ENCODE measurements at places on chromosomes 3 and 15. TPM values are rescaled to one million over a fixed set of nuclear protein-coding genes. Genes with fewer than 3 reads are reported as not detected.
A peak's percentile ranks its signal among the peaks of the same experiment; 100 is the strongest.

Gene SCAMP5
- total RNA-seq: 0.89 TPM

GRCh38 chr3:191966556-191966955 is 505.6 kb downstream of the PYDC2 start:
- H3K27ac ChIP-seq: no peak overlapping the region
- H3K4me3 ChIP-seq: no peak overlapping the region
- H3K27me3 ChIP-seq: no peaks in the 10 kb centered on the region
- no peaks in the 10 kb centered on the region for H3K36me3 ChIP-seq
- no peak for DNase-seq

GRCh38 chr3:32391643-32392535 is at the start of gene CMTM7:
CMTM7 (plus strand) TSS chr3:32391853; CDS start chr3:32391907, 54 bp downstream.
- H3K27ac ChIP-seq: peak within 1 kb of the TSS; percentile 97
- H3K36me3 ChIP-seq: peaks cover 29% of the 10 kb centered on the region
- H3K27me3 ChIP-seq: no peaks in the 10 kb centered on the region
- H3K4me1 ChIP-seq: peaks cover 45% of the 10 kb centered on the region
- peak; percentile 60 for DNase-seq
- peak within 1 kb of the TSS; percentile 97 for H3K4me3 ChIP-seq

- no peaks in the 10 kb centered on the region for H3K27me3 ChIP-seq
- H3K36me3 ChIP-seq: peaks cover 28% of the 10 kb centered on the region
These were observed 9.3 kb downstream of the GNAI2 start for GRCh38 chr3:50245251-50245745.

DNA sequence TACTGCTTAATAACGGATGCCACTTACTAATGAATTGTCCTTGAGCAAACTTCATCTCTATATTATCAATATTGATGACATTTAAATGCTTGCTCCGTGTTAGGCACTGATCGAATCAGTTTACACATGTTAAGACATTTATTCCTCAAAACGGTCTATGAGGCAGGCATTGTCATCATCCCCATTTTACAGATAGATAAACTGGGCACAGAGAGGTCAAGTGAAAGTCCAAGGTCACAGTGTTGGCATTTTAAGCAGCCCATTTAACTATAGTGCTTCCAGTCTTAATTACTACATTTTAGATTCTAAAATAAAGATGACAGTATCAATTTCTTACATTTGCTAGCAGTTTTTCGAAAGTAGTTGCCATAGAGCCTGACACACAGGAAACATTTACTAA is 966 bp upstream of the ABI3BP start:
- no peaks in the 10 kb centered on the region for H3K4me1 ChIP-seq
- H3K36me3 ChIP-seq: no peaks in the 10 kb centered on the region
- DNase-seq: no peak
- H3K27me3 ChIP-seq: peaks cover 10% of the 10 kb centered on the region

GRCh38 chr3:12734960-12735359 is 24.1 kb downstream of the TMEM40 start:
- no peak overlapping the region for H3K4me3 ChIP-seq
- no peaks in the 10 kb centered on the region for H3K4me1 ChIP-seq
- peaks cover 3% of the 10 kb centered on the region for H3K27me3 ChIP-seq
- no peaks in the 10 kb centered on the region for H3K36me3 ChIP-seq
- no peak overlapping the region for H3K27ac ChIP-seq
- DNase-seq: no peak

DNA sequence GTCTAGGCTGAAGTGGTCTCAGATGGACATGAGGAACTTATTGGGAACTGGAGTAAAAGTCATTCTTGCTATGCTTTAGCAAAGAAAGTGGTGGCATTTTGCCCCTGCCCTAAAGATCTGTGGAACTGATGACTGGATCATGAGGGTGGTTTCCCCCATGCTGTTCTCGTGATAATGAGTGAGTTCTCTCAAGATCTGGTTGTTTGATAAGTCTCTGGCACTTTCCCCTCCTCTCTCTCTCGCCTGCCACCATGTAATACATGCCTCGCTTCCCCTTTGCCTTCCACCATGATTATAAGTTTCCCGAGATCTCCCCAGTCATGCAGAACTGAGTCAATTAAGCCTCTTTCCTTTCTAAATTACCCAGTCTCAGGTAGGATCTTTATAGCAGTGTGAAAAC is 11.5 kb upstream of the MLF1 start:
- H3K4me3 ChIP-seq: no peak overlapping the region
- peaks cover 5% of the 10 kb centered on the region for H3K4me1 ChIP-seq
- DNase-seq: no peak
- no peaks in the 10 kb centered on the region for H3K27me3 ChIP-seq
- no peaks in the 10 kb centered on the region for H3K36me3 ChIP-seq
- H3K27ac ChIP-seq: no peak overlapping the region

DNA sequence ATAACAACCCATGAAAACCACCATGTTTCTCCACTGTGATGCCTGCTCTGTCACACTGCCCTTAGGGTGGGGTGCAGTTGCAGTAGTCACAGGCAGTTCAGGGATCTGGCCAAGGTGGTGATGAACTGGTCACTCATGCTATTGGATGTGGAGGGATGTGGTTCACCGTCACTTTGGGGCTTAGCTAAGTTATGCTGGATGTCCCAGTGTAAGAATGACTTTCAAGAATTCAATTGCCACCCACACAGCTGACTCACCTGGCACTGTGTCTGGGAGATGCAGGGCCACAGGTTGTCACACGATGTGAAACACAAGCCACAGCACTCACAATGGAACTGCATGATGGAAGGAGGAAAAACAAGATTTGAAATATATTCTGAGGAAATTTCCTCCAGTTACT is 146.1 kb upstream of the CTNNB1 start:
- H3K27me3 ChIP-seq: no peaks in the 10 kb centered on the region
- peaks cover 2% of the 10 kb centered on the region for H3K4me1 ChIP-seq
- no peak overlapping the region for H3K27ac ChIP-seq
- no peaks in the 10 kb centered on the region for H3K36me3 ChIP-seq

- no peak overlapping the region for H3K27ac ChIP-seq
- H3K4me3 ChIP-seq: no peak overlapping the region
- no peaks in the 10 kb centered on the region for H3K36me3 ChIP-seq
- peaks cover 6% of the 10 kb centered on the region for H3K27me3 ChIP-seq
These were observed 27.1 kb upstream of the LACTB start for GRCh38 chr15:63094495-63094931.

DNA sequence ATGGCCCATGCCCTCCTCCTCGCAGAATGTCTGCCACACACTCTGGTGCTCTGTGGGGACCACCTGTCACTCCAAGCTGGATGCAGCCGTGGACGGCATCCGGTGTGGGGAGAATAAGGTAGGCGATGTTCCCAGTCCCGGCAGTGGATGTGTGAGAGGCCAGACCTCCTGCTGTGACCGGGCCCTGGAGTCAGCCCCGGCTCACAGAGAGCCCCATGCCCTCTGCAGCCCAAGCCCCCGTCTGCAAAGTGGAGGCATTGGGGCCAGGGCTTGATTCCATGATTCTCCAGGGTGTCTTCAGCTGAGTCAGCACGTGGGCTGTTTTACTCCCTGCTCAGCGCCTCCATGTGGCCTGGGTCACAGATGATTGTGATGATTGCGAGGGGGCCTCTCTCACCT is 32.2 kb downstream of the GOLGA6L10 start:
- H3K4me1 ChIP-seq: no peaks in the 10 kb centered on the region
- H3K27me3 ChIP-seq: no peaks in the 10 kb centered on the region
- no peak overlapping the region for H3K27ac ChIP-seq

DNA sequence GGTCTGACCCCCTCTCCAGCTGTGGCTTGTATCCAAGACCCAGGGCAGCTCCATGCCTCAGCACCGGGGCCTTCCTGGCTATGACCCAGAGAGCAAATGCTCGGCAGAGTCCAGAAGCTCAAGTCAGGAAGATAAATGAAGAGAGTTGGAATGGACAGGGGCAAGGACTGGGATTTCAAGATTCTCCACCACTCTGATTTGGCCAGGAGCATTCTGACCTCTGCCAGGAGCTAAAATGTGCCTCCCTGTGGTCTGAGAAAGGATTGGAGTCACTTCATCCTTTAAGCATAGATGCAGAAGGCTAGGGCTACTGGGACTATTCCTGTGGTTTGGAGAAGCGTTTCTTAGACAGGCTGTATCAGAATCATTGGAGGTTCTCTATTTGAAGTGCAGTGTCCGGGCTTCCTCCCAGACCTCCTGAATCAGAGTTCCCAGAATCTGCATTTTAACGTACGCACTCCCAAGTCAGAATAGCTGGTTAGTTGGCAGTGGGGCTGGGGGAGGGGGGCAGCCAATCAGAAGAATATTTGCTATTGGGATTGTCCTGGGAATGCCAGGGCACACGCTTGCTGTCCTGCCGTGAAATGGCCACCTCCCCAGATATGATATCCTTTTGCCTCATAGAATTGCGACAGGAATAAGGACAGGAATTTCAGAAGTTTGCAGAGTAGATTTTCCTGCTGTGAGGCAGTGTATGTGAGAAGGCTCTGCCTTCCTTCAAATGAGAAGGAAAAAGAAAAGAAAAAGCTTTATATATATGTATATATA is 57.4 kb downstream of the HRH1 start:
- no peaks in the 10 kb centered on the region for H3K36me3 ChIP-seq
- DNase-seq: no peak
- H3K27me3 ChIP-seq: peaks cover 20% of the 10 kb centered on the region

DNA sequence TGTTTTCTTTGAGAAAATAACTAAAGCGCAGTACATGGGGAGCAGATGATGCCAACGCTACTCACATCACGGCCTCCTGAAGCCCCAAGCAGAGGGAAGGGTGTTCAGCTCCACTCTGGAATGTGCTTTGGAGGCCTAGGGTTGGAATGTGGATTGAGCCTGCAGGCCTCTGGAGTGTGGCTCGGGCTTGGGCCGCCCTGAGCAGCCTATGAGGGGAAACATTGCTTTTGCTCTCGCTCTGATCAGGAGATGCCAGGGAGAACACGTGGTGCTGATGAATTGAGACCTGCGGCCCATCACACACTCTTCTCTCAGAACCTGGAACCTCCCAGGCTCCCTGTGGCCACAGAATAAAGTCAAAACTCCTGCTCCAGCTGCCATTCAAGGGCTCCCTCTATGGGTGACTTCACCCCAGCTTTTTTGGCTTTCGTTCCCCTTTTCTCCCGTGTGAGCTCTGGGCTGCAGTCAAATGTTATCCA is 23.3 kb downstream of the CCDC13 start:
- H3K27me3 ChIP-seq: no peaks in the 10 kb centered on the region
- H3K4me3 ChIP-seq: no peak overlapping the region
- DNase-seq: no peak
- H3K27ac ChIP-seq: no peak overlapping the region
- peaks cover 14% of the 10 kb centered on the region for H3K4me1 ChIP-seq

DNA sequence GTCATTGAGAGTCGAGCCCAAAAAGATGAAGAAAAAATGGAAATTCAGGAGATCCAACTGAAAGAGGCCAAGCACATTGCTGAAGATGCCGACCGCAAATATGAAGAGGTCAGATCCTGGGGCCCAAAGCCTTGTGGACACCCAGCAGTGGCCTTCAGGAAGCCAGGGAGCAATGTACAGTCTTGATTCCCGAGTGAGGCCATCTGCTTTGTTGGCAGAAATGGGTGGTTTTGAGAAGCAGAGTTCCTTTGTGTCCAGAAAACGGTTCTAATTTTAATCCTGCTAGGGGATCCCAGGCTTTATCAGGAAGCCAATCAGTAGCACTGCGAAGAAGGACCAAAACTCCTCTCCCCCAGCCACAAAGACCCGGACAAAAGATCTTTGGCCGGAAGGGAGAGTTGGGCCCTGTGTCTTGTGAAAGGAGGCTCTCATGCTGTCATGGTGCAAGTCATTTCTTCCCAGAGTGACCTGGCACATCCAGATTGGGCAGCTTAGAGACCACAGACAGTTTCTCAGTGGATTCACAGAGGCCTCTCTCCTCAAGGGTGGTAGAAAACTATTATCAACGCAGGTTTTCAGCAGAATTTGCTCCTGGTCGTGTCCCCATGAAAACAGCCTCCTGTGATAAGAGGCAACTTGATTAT is 17.1 kb downstream of the TPM1 start:
- H3K36me3 ChIP-seq: no peaks in the 10 kb centered on the region
- H3K27ac ChIP-seq: no peak overlapping the region
- DNase-seq: no peak
- H3K27me3 ChIP-seq: peaks cover 4% of the 10 kb centered on the region
- H3K4me1 ChIP-seq: peaks cover 3% of the 10 kb centered on the region
- H3K4me3 ChIP-seq: no peak overlapping the region

DNA sequence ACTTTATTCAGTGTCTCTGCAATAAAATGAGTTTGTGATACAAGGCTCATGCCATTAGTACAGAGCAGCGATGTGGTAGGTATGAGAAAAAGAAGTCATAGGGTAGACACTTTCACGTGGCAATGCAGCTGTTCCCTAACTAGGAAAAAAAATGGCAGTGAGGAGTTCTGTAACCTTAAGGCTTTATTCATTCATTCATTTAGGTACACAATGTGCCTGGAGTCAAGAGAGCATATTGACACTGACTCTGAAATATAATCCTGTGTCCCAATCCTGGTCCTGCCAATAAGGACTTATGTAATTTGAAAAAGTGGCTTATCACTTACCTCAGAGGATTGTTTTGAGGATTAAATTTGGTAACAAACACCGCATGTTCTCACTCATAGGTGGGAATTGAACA is 173.0 kb upstream of the AZI2 start:
- H3K27me3 ChIP-seq: no peaks in the 10 kb centered on the region
- no peak for DNase-seq
- H3K4me1 ChIP-seq: no peaks in the 10 kb centered on the region

GRCh38 chr15:73914145-73914544 is 12.1 kb upstream of the LOXL1 start:
- H3K36me3 ChIP-seq: peaks cover 21% of the 10 kb centered on the region
- no peaks in the 10 kb centered on the region for H3K27me3 ChIP-seq
- no peak for DNase-seq
- H3K27ac ChIP-seq: no peak overlapping the region
- no peak overlapping the region for H3K4me3 ChIP-seq
- peaks cover 3% of the 10 kb centered on the region for H3K4me1 ChIP-seq

DNA sequence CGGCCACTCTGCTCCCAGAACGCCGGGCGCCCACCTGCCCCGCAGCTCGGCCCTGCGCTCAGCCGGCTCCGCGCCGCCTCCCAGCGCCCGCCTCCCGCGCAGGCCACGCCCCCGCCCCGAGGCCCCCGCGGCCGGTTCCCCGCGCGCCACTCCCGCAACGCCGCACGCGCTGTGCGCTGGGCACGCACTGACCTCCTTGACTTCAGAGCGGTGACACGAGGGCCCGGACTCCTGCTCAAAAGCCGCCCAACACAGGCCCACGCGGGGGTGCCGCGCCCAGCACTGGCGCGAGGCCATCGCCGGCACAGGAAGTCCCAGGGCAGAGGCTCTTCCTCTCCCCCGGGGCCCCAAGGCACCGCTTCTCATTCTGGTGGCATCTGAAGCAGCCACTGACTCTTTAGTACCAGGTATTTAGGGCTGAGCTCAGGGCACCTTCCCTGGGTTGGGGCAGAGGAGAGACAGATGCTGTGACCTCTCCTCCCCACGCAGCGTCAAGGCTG is 12.4 kb downstream of the TNK2 start:
- no peaks in the 10 kb centered on the region for H3K27me3 ChIP-seq
- H3K4me3 ChIP-seq: peak overlapping the region; percentile 85
- peaks cover 10% of the 10 kb centered on the region for H3K36me3 ChIP-seq
- peak overlapping the region; percentile 93 for H3K27ac ChIP-seq
- peak; percentile 65 for DNase-seq

DNA sequence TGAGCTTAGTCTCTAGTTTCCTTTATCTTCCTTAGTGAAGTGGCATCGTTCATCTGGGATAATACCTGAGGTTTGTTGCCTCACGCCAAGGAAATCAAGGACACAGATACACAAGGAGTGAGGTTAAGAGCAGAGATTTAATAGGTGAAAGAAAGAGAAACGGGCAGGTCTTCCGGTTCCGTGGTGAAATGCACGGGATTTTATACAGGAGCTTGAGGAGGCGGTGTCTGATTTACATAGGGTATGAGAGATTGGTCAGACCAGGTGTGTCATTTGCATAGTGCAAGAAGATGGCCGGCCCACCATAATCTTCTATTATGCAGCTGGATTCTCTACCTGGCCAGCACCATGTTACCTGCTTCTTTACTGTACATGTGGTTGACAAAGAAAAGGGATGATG is 17.2 kb downstream of the ARRDC4 start:
- H3K4me1 ChIP-seq: peaks cover 1% of the 10 kb centered on the region
- no peak for DNase-seq
- peaks cover 5% of the 10 kb centered on the region for H3K27me3 ChIP-seq

All from activated T-helper 2 cell treated with anti-CD3 and anti-CD28 coated beads, Interferon-gamma antibody, Interleukin-2, Interleukin-4, amounts not matched to agents 10 μg/mL and 5 μg/mL and 100 μg/mL, durations not matched to agents 14 hours and 24 hours and 36 hours (primary cell).